ENCODE measurements at places on chromosomes 11 and 22. TPM values are rescaled to one million over a fixed set of nuclear protein-coding genes. Genes with fewer than 3 reads are reported as not detected.
A peak's percentile ranks its signal among the peaks of the same experiment; 100 is the strongest.

DNA sequence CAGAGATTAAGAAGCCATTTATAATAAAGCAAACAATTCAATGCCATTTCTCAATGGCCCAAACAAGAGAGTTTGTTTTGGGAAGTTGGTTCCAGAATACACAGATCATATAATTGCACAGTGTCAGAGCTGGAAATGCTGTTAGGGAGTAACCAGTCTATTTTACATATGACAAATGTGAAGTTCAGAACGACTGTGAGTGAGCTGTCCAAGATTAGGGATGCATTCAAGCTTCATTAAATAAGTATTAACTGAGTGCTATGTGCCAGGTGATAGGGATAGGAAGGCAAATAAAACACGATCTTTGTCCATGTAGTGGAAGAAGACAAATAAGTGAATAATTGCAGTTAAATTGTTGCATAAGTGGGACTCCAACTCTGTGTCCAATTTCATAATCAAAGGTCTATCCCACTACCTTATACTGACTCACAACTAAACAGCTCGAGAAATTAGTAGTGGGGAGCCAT is 33.1 kb upstream of the PICALM start:
- peak; percentile 34 for DNase-seq

- peak; percentile 9 for DNase-seq
Observed at GRCh38 chr11:121412000-121412587, 40.0 kb upstream of the SORL1 start.

DNA sequence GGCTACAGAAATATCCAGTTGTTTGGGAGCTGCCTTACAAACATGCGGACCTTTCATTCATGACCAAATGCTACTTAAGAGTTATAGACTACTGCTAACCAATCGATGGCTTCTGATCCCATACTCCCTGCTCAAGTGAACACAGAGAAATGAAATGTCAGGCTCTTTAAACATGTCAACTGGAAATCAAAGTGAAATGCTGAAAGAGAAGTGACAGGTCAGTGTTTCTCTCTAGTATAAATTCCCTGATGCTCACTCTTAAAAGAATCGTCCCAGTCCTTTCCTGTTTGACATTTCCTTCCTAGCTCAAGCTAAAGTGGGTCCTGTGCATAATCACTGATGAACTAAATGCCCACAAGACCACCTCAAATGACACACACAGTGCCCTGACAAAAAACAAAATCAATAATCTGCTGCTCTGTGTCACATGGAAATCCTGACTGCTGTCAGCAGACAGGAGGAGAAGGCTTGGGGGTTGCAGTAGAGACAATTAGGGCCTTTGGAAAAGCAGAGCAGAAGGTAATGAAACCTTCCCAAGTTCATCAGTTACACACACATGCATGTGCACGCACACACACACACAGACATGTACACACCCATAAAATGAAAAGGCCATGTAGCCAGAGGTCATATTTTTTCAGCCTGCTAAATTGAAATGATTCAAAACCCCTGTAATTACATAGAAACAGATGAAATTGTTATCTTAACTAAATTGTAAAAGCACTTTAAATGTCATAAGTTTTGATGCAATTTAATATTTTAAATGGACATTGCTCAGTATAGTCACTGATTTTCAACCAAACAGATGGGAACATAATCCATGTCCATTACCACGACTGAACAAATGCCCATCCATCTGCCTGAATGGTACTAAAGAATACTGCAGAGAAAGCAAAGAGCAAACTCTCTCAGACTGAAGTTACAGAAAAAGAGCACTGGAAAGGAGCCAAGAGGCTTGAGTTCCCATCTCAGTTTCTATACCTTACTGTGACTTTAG is 330.7 kb downstream of the TTC28 start:
- DNase-seq = no peak

DNA sequence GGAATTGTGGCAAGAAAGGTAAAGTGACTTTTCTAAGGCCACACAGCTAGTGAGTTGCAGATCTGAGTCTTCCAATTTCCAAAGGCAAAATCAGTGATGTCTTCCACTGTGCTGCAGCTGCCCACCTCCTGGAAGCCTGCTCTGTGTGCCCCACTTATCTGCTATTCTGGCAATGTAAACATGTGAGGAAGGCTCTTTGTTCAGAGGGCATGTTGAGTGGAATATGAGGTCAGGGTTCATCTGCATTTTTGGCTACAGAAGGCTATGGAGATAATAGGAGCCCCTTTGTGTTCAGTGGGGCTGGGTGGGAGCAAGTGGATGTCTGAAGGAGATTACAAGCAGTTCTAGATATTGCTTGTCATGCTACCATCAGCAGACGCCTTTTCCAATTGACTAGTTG is 396.2 kb downstream of the BUD13 start:
- DNase-seq = no peak

GRCh38 chr11:71112454-71112853 is 139.9 kb downstream of the SHANK2 start:
- DNase-seq = no peak

- DNase-seq = peak; percentile 37
Observed at GRCh38 chr11:45022294-45023064, 71.8 kb upstream of the TP53I11 start.

DNA sequence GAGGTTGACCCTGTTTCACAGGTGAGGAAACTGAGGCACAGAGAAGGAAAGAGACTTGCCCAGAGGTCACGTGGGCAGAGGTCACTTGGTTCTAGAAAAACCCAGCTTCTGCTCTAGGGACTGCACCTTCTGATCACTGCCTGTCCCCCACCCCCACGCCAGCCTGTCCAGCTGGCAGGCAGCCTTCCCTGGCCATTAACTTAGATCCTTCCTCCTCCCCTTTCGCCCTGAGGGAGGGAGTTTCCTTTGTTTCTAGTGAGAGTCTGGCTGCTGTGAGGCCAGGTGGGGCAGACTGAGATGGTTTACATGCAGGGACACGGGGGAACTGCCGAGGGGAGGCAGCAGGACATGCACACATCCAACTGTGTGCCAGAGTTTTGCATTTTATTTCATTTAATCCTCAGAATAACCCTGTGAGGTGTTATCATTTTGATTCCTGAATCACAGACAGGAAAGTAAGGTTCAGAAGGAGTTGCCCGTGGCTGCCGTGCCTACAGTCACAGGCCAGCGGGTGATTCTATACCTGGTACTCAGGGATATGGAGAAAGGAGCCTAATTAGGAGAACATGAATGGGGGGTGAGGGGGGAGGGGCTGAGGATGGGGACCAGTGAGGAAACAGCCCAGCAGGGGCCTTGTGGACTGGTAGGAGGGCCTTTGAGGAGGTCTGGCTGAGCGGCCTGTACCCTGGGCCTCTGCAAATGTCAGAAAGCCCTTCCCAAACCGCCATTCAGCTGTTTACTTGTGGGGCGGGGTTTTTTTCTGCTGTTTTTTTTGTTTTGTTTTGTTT is 3.4 kb downstream of the FAM83F start:
- peak; percentile 75 for DNase-seq

DNA sequence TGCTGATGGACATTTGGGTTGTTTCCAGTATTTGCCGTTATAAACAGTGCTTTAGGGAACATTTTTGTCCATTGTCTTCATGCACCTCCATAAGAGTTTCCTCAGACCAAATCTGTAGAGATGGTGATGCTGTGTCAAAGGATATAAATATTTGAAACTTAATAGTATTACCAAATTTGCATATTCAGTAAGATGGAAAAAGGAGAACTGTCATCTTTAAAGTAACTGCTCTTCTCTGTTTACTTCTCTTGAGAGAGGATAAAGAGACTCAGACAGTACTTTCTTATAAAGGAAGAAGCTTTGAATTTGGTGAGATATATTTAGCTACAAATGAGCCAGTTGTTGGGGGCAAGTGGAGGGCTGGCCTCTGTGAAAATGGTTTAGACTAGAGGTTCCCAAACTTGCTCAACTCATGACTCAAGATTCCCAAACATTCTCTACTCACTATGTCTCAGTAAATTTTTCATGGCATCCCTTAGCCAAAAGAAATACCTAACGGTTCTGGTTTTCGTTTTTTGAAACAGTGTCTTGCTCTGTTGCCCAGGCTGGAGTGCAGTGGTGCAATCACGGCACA is 26.2 kb downstream of the SHISA8 start:
- no peak for DNase-seq

DNA sequence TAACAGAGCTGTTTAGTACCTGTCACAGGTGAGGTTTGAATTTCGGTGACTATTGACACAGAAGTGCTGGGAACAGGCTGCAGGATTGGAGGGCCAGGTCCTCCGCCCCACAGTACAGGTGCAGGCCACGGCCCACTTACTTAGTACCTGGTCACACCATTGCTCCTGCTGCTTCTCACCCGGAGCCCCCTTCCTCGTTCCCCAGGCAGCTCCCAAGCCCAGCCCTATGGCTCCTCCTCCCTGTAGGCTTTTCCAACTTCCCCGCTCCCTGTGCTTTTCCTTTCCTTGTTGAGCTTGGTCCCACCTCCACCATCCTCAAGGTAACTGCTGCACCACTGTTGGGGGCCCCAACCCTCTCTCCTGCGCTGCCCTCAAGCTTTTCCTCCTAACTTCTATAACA is 27.9 kb upstream of the ANO1 start:
- DNase-seq = no peak

GRCh38 chr22:38352436-38352835 is 35.2 kb upstream of the CSNK1E start:
- no peak for DNase-seq

GRCh38 chr11:104484804-104485554 is 321.0 kb upstream of the PDGFD start:
- DNase-seq = no peak

The SEPTIN3 gene
- 0.77 TPM for total RNA-seq

The DGCR6 gene
- total RNA-seq = not detected

The TEX12 gene
- not detected for total RNA-seq

The RAB3IL1 gene
- 0.40 TPM for total RNA-seq

The TMEM191B gene
- total RNA-seq = 27.4 TPM
